ENCODE measurements at places on chromosomes 5 and 9.
A peak's percentile ranks its signal among the peaks of the same experiment; 100 is the strongest.

DNA sequence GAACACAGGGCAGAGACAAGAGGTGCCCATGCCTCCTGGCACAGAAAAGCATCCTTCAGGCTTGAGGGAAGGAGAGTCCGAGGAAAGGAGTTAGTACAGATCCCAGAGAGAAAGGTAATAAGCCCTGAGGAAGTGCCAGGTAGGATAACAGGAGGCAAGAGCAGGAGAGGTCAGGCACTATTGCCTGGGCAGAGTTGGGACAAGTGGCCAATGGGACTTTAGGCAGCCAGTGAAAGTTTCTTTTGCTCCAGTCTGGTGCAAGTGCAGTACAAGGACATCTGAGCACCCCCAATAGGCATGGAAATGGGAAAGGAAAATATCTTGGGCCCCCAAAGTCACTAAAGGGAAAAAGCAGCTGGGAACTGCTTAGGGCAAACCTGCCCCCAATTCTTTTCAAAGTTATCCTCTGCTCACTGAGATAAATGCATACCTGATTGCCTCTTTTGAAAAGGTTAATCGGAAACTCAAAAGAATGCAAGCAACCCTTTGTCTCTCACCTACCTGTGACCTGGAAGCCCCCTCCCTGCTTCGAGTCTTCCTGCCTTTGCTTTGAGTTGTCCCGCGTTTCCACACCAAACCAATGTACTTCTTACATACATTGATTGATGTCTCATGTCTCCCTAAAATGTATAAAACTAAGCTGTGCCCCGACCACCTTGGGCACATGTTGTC is 46.5 kb downstream of the ELOVL7 start:
- no peak for DNase-seq

GRCh38 chr5:93595420-93596147 is 12.6 kb downstream of the NR2F1 start:
- no peak for DNase-seq

GRCh38 chr5:39775086-39775796 is 350.5 kb upstream of the DAB2 start:
- no peak for DNase-seq

DNA sequence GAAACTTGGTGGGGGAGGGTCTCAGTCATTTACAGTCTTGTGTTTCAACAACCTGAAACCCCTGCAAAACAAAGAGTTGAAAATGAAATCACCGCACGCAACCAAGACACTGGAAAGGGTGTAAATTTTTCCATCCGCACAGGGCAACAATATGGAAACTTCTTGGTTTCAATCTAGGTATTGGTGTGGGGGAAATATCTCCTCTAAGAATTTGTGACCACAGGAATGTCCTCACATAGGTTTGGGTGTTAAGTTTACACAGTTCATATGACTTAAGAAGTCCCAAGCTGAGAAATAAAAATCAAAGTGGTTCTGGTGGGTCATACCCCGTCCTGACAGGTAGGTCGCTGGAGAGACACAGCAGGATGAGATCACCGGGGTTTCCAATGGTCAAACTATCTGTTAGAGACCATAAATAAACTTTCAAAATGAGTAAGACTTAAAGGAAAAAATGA is 51.9 kb upstream of the PIP5K1B start:
- no peak for DNase-seq

DNA sequence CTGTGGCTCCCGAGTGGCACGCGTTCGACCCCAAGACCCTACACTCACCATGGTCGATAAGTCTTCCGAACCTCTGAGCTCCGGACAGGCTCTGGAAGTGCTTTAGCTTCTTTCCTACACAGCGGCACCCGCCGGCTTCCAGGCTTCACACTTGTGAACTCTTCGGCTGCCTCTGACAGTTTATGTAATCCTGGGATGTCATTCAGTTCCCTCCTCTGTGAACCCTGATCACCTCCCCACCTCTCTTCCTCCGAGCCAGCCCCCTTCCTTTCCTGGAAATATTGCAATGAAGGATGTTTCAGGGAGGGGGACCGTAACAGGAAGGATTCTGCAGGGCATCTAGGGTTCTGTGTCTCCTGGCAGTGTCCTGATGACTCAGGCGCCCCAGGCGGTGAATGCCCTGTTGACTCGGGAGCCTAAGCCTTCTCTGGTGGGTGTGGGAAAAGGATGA is at the start of gene CD14:
CD14 (minus strand) TSS at position 155 of the 451 bp plus-strand sequence; CDS start at position 51, 104 bp downstream.
- DNase-seq: peak; percentile 27

DNA sequence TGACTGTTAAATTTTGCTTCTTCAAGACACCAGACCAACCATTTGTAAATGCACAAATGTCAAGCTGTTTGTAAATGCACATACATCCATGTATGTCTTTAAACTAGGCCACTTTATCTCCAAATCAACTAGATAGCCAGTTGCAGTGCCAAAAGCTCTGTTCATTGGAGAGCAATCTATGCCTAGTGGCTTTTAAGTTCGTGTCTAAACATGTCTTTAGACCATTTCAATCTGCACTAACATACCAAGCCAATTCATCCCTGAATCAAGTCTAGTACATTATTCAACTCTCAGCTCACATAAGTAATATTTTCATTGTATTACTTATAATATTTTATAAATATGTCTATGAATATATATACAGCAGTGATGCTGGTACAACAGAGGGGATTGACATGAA is 985.9 kb downstream of the CDH18 start:
- DNase-seq: no peak

DNA sequence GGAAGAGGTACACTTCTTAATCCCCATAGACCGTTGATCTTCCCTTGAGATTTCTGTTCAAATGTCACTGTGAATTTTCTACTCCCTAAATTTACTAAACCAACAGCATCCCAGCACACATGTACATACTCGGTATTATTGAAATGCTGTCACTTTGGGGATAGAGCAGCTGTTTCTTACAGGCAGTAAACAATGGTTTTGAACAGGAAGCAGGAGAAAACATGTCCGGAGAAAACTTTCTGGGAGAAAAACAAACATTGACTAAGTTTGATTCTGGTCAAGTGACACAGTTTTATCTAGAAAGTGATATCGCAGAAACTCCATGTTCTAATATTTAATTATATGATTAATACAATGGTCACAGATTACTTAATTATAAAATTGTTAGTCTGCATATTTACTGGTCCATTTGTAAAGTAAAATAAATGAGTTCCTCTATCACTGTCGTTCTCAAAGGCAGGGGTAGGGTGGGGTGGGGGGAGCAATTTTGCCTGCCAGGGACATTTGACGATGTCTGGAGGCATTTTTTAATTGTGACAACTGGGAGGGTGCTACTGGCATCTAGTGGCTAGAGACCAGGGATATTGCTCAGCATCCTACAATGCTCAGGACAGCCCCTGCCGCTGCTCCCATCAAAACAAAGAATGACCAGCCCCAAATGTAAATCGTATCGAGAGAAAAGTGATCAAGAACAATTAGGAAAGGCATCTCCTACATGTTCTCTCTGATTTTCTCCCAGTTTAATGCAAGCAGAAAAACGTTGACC is 12.2 kb downstream of the TAS2R1 start:
- DNase-seq: no peak

DNA sequence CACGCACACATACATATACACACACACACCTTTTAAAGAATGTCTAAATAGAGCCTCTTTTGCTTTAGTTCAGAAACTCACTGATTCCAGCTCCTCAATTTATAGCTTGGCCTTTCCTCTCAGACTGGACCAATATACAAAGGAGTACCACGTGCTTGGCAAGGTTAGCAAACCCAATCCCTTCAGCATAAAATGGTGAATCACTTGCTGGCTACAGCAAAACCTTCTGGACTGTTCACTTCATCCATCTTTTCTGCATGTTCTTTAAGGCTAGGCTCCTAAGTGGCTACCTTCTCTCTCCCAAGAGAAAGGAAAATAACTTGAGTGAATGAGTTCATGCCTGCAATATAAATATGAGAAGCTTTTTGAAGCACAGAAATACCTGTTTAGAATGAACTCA is 109.7 kb downstream of the LPAR1 start:
- DNase-seq: no peak

DNA sequence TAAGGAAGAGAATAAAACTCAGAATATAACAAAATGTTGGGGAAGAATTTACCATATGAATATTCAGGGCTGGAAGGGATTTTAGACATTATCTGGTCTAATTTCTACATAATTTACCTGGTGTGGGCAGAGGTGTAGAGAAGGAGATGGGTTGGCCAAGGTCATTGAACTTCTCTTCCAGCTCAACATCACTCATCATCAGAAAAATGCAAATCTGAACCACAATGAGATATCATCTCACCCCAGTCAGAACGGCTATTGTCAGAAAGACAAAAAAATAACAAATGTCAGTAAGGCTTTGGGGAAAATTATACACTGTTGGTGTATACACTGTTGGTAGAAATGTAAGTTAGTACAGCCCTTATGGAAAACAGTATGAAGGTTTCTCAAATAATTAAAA is 121.7 kb downstream of the PTTG1 start:
- DNase-seq: no peak
